Stimulated activated CD4-positive, alpha-beta T cell treated with anti-CD3 and anti-CD28 coated beads, Interleukin-12 subunit alpha, Interleukin-12 subunit beta, amount 100 ng/mL, for 4 hours (primary cell): ENCODE measurements at places on chromosomes 12 and 14.

DNA sequence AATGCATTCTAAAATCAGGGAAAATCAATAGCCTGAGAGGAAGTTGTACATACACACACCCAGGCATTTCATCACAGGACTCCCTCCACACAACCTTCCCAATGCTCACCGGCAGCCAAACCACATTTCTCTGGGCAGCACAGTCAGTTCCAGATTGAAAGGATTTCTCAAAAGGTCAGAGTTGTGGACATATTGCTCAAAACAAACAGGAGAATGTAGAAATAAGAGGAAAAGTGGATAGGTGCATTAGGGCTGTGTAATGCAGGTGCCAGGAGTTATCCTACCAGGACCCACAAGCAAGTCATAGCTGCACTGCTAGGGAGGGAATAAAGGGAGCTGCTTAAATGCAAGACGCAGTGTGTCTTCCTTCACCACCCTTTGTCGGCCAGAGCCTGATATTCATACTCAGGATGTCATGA lies 62.9 kb downstream of the GCH1 start:
- no peak for DNase-seq

DNA sequence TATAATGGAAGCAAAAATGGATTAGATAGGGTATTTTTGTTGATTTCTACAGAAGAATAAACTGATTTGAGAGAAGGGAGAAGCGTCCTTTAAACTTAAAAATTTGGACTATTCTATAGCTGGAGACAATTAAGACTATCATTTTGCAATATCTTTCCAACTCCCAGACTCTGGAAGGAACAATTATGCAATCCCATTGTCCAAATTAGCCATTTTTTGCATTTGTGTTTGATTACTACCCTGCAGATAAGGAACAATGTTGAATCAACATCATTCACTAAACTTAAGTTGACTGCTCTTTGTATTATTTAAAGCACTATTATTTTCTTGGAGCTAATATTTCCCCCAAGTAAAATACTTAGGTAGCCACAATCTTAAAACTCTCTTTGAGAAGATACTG lies 34.8 kb upstream of the SELPLG start:
- DNase-seq = no peak

DNA sequence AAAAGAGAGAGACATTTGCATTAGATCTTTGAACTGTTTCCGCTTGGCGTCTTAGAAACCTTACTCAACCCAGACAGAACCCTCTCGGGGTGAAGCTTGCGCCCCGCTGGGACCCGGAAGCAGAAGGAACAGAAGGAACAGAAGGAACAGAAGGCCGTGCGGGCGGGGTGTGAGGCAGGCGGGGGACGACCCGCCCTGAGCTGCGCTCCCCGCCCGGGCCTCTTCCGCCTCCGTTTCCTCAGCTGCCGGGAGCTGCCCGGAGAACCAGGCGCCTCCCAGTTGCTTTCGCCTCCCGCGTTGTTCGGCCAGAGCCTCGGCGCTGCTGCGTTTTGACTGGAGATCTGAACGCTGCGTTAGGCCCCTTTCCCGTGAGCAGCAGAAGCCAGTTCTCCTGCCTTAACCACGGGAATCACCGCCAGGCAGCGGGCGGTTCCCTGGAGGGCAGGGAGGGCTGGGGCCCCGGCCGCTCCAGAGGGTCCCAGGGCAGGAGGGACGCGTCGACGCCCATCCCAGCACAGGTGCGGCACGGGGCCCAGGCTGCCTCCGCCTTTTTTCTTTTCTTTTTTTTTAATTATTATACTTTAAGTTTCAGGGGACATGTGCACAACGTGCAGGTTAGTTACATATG lies 19.3 kb upstream of the MMP17 start:
- DNase-seq = no peak

GRCh38 chr12:84131076-84131475 lies 781.5 kb downstream of the SLC6A15 start:
- no peak for DNase-seq

GRCh38 chr12:5012337-5012736 lies 31.3 kb upstream of the KCNA5 start:
- DNase-seq = no peak
